D721Med (cell line): ENCODE measurements at places on chromosomes 2 and 18.

DNA sequence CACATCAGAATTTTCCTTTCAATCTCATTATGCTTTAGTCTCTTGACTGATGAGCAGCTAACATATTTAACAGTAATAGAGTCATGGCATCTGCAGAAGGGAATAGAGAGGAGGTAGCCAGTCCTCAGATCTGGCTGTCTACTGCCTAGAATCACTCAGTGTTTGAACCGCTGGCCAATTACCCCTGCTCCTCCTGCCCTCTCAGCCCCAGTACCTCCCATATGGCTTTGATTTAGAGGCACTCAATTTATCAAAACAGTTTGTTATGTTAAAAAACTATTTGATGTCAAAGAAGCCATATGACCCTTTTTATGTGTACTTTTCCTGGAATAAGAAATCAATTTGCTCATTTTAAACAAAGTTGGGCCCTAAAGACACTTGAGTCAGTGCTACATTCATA lies 355.2 kb downstream of the CMPK2 start:
- no peak for DNase-seq

DNA sequence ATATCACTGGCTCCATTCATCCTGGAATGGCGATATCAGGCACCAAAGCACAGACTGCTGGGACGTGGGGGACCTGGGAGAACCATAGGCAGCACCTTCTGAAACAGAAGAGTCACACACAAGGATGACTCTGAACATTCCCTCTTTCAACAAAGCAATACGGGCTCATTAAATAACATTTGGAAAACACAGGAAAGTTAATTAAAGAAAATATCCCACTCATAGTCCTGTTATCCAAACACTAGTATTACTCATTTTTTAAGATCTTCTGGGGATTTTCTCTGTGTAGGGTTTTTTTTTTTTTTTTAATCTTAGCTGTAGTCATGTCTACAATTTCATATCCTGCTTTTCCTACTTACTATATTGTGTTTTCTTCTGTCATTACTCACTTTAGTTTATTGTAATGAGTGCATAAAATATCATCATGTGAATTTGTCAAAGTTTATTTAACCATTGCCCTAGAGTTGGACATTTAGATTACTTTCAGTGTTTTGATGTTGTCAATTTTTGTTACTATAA lies 70.0 kb upstream of the SP3 start:
- DNase-seq, result no peak

GRCh38 chr2:174339561-174340399 lies 5.0 kb downstream of the SP9 start:
- DNase-seq, result no peak

DNA sequence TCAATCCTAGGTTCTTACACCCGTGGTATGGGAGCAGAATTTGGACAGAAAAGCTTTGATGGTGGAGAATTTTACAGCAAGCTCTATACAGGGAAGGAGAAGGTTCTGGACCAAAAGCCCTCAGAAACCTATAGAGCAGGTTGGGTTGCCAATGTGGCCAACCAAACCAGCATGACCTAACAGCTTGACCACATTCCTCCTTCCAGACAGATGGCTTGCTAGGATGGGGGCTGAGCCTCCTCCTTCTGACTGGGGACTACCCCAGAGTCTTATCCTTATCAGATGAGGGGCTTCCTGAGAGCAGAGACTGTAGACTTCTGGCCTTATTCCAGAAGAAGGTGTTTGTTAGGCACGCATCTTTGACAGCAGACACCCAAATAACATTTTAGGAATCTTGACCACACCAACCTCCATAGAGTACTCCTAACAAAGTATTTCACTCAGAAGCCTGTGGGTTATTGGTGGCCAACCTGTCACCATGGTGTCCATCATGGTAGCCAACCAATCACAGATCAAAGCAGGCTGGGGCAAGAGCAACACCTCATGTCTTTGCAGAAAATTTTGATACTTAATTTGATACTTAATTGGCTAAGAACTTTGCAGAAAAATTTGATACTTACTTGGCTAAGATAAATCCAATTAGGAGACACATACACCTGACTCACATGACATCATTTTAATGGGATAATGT lies 34.8 kb upstream of the EPAS1 start:
- DNase-seq, result no peak

GRCh38 chr2:192500550-192501200 lies 305.9 kb upstream of the TMEFF2 start:
- DNase-seq, result no peak

DNA sequence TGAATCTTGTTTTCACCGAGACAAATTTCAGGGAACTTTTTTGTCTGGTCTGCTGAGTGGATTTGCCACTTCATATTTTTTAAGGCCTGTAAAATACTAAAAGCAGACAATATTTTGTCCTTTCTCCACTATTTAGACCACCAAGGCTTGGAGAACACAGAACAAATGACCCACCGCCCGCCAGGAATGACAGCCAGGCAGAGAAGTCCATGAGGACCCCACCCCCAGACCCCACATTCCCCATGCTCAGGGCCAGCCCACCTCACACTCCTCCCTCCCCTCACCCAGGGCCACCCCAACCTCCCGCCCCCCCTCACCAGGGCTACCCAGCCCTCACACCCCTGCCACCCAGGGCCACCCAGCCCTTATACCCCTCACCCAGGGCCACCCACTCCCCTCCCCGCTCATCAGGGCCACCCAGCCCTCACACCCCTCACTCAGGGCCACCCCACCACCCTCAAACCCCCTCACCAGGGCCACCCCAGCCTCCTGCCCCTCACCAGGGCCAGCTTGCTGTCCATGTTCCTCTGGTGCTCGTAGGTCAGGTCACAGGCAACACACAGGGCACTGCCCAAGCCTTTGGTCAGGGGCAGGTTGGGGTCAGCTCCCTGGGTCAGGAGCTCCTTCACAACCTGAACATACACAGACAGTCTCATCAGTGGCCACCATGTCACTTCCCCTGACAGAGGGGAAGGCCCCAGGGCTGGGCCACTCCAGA lies 50.6 kb downstream of the ANKMY1 start:
- no peak for DNase-seq

GRCh38 chr2:101152272-101153076 lies 1.3 kb upstream of the TBC1D8 start:
- no peak for DNase-seq

GRCh38 chr18:79856119-79857007 lies 58.6 kb downstream of the KCNG2 start:
- DNase-seq, result peak; percentile 100

GRCh38 chr18:48957136-48957535 lies 6.4 kb upstream of the SMAD7 start:
- no peak for DNase-seq

DNA sequence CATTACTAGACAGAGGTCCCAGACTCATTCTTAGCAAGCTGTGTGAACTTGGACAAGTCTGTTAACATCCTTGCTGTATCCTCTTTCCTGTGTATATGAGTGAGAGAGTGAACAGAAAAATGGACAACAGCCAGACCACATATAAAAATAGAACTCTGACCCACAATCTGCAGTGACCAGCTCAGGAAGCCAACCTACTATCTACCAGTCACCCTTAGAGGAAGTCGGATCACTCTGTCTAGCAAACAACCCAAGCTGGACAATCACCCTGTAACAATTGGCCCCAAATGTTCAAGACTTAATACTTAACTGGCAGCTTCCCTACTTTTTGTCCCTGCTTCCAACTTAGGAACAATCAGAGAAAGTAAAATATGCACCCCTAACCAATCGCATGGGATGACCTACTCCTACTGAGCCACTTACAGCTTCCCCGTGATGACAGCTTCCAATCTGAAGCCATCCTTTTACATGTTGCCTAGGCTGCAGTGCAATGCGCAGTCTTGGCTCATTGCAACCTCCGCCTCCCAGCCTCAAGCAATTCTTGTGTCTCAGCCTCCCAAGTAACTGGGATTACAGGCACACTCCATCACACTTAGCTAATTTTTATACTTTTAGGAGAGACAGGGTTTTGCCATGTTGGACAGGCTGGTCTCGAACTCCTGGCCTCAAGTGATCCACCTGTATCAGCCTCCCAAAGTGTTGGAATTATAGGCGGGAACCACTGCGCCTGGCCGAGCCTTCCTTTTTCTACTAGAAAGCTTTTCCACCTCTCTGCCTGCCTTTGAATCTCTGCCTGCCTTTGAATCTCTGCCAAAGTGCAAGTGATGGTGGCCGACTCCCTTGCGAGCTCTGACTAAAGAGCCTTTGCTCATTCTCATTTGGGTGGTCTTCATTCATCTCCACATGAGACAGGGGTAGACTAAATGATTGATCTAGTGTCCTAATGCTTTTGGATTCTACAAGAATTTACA lies 158.3 kb upstream of the NDUFV2 start:
- DNase-seq, result no peak

DNA sequence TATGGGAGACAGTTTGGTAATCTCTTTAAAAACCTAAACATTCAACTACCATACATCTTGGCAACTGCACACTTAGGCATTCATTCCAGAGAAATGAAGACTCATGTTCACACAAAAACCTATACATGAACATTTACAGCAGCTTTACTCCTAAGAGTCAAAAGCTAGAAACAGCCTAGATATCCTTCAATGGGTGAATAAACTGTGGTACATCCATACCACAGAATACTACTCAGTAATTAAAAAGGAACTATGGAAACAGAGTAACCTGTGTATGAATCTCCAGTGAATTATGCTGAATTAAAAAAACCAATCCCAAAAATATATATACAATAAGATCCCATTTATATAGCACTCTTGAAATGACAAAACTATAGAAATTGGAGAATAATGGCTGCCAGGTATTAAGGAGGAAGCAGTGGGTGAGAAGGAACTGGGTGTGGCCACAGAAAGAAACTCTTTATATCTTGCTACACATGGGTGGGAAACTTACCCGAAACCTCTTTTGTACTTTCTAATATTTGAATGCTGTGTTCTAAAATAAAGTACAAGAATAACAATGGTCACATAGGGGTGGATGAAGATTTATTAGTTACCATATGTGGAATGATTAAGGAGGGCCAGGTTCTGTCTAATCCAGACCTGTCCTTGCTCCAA lies 13.7 kb downstream of the SESTD1 start:
- no peak for DNase-seq

GRCh38 chr2:212936572-212936971 lies 214.8 kb downstream of the IKZF2 start:
- no peak for DNase-seq

- no peak for DNase-seq
These were observed 208.4 kb downstream of the FIGN start for GRCh38 chr2:163527381-163527780.

GRCh38 chr2:52859065-52859464 lies 908.5 kb upstream of the CHAC2 start:
- DNase-seq, result no peak

GRCh38 chr2:60498127-60498815 lies 55.2 kb downstream of the BCL11A start:
- DNase-seq, result no peak

GRCh38 chr2:240165034-240165433 lies 24.6 kb upstream of the OTOS start:
- DNase-seq, result no peak

DNA sequence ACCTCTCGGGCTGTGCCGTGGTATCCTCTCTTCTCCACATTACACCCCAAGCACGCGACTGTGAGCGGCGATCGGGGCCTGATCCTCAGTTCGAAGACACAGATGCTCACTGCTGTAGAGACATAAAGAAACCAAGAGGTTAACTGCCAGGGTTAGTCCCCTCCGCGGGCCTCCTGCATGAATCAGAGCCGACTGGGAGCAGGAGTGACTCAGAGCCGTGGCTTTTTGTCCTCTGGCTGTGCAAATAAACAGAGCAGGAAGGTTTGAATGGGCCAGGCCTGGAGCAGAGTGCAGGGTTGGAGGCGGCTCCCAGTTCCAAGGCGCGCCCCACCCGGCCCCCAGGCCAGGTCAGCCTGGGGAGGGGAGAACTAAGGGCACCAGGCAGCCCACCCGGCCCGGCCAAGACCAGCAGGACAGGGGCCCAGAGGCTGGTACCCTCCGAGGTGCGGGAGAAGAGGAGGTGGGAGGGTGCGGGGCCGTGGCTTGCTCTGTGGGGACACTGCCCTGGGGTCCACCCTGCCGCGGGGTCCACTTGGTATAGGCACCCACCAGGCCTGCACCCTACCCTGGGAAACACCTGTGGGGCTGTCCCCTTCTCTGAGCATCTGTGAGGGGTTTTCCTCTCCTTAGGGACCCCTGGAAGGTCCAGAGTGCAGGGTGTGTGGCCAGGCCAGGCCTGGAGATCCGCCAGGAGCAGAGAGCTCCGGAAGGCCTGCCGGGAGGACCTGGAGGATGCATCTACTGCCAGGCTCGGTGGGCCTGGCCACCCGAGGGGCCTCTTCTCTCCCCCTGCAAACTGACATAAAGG lies 16.5 kb downstream of the TWIST2 start:
- no peak for DNase-seq

DNA sequence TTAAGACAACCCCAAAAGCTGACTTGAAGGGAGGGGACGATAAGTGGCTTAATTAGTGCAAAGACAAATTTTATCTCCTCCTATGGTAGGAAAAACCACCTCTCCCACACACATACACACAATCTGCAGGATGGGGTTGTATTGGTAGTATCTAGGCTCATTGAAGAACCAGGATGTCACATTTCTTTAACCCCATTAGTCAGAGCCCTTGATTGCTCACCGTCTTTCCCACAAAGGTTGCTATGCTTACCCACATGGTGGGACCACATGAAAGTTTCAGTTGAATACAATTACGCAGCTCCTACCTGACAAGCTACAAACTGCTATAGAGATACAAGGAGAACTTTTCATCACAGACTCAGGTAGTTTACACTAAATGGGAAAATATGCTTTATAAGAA lies 765.0 kb upstream of the CELF4 start:
- DNase-seq, result no peak

- DNase-seq, result no peak
These were observed 13.1 kb downstream of the PTPRN start for GRCh38 chr2:219296142-219296541.

DNA sequence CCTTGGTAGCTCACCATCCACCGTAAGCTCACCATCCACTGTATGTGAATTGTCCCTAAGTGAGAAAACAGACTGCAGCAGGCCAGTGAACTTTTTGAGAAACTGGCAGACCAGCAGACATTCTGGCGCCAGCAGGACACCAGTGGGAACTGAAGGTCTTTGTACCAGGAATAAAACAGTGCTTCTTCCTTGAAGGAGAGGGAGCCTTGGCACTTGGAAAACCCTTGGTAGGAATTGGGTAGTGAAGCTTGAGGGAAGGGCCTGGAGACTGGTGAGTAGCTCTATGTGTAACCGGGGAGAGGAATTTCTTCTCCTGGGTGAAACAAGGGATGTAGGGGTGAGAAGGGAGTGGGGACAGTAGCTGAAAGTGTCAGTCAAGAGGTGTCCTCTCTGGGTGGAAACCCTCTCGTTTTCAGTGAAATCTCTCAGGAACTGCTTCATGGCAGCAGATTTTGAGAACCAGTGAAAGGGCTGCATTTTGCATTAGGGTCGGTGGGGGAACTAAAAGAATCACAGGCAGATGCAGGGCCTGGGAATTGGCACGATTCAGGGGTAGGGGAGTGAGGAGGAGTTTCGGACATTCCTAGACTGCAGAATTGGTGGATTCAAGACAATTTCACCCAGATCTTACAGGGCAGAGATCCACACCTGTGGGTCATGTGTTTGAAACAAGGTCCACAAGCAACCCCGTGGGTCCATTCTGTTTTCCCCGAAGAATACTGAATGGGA lies 131.5 kb upstream of the DLX2 start:
- no peak for DNase-seq
